ENCODE measurements at places on chromosomes 1 and 21.

DNA sequence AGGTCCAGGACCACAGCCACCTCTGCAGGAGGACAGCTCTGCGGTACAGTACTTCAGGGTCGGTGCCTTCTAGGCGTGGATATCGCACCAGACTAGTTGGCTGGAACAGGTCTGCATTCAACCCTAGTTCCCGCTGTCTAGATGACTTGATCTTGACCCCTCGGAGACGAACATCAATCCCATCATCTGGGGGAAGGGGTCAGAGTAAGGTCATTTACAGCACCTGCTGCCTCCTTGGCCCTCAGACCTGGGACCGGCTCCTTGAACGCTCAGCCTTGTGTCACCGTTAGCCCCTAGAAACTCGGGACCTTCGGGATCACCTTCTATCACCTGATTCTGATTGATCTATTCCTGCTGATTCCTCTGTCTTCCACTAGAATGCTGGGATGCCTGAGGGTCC is 2.6 kb downstream of the HECTD3 start:
- DNase-seq = no peak

DNA sequence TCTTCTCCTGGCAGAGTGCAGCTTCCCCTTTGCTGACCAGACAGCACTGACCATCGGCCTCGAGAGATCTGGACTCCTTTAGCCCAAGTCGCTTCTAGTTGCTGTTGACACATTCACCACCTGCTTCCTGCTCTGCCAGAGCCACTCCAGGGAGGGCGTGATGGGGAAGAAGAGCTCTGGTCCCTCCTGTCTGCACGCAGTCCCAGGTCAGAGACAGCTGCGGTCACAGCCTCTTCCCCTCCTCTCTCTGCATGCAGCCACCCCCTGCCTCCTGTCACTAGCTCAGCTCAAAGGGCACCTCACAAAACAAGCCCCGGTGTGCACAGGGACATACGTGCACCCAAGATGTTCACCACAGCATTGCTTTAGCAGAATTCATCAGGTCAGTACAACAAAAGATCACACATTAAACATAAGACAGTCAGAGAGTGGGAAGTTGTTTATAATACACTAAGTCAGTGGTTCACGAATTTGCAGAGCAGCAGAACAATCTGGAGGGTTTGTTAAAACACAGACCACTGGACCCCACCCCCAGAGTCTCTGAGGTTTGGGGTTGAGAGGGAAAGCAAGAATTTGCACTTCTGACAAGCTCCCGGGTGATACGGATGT is 132.9 kb downstream of the SYF2 start:
- no peak for DNase-seq

- no peak for DNase-seq
Measured at GRCh38 chr1:241074507-241074906, 282.5 kb downstream of the RGS7 start.

DNA sequence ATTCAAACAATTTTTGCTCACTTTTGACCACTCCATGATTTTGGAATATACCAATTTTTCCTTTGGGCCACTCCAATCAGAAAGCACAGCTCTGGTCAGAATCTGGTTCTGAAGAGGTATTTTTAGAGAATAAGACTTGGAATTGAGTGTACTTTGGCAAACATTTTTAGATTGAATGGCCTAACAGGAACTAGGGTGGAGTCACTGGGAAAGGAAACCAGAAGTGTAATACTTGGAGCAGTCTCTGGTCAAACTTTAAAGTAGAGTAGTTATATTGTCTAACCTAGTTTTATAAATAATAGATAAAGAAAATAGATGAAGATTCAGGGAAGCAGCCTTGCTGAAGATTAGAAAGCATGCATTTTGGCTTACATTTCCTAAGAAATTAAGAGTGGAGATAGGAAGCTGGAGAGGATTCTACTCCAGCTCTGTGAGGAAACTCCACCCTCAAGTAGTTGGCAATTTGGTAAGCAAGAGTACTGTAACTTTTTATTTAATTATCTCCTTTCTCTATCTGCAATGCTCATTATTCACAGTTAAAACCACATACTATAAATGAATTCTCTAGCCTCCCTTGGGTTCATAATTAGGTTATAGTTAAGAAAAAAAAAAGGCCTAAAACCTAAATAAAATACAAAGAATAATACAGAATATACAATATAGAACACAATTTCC is 15.8 kb downstream of the STIL start:
- no peak for DNase-seq

- DNase-seq = no peak
Measured at GRCh38 chr1:92136341-92136740, 56.2 kb downstream of the BTBD8 start.

DNA sequence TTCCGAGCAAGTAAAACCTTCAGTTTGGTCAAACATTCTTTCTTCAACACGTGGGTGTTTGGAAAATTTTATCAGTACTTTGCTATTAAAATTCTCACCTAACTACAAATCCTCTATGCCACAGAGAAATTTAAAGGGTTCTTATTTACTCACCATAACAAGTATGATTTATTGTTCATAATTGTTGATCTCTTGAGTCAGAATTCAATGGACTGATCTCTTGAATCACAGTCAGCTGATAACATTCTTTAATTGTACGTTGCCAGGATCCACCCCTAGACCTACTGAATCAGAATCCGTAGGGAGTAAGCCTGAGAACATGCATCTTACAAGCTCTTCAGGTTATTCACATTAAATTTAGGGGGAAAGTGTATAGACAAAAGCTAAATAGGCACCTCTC is 51.2 kb downstream of the DIPK1A start:
- no peak for DNase-seq

DNA sequence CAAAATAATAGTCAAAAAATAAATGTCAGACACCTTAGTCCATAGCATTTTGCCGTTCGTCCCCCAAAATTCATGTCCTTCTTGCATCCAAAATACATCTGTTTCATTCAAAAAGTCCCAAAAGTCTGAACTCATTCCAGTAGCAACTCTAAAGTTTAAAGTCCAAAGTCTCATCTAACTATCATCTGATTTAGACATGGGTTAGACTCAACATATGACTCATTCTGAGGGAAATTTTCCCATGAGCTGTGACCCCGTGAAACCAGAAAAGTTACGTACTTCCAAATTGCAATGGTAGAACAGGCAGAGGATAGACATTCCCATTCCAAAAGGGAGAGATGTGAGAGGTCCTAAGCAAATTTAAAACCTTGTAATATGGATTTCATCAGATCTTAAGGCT is 48.6 kb upstream of the CACHD1 start:
- no peak for DNase-seq

GRCh38 chr1:173042806-173043205 is 7.9 kb downstream of the TNFSF18 start:
- DNase-seq = no peak

GRCh38 chr1:24481101-24481500 is 21.5 kb upstream of the RCAN3 start:
- DNase-seq = no peak

GRCh38 chr1:66274634-66275033 is 259.3 kb upstream of the SGIP1 start:
- no peak for DNase-seq

GRCh38 chr1:89942825-89943658 is 51.9 kb upstream of the ZNF326 start:
- no peak for DNase-seq

- DNase-seq = peak; percentile 38
Measured at GRCh38 chr1:23098463-23099170, 70.0 kb downstream of the LUZP1 start.

GRCh38 chr1:42231253-42231652 is 66.7 kb upstream of the GUCA2A start:
- no peak for DNase-seq

DNA sequence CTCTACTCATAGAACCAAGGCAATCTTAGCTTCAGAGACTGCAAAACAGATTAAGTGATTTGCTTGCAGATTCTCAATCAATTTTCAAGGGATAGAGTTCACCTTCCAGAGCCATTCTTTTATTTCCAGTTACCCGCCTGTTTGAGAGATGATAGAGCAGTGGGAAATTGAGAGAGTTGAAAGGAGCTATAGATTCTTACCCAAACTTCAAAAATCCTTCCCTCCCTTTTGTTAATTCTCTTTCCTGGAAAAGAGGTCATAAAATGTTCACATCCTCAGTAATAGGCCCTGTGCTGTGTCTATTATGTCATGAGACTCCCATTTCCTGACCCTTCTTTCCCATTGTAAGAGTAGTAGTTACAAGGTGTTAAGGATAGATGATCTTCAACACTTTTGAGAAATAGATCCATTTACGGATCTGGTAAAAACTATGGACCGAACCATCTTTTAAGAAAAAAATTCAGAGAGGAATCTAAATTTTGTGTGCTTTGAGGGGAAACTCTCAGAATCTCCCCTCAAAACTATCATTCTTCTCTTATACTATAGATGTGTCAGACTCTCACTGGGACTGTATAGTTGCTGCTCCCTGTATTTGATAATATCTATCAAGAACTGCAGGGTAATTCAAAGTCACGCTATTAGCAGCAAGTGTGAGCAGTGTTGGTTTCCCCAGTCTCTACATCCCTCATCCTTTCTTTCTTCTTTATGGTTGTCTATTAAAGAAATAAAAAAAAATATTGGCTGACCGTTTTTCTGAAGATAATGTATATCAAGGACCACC is 8.0 kb downstream of the RGS4 start:
- no peak for DNase-seq

DNA sequence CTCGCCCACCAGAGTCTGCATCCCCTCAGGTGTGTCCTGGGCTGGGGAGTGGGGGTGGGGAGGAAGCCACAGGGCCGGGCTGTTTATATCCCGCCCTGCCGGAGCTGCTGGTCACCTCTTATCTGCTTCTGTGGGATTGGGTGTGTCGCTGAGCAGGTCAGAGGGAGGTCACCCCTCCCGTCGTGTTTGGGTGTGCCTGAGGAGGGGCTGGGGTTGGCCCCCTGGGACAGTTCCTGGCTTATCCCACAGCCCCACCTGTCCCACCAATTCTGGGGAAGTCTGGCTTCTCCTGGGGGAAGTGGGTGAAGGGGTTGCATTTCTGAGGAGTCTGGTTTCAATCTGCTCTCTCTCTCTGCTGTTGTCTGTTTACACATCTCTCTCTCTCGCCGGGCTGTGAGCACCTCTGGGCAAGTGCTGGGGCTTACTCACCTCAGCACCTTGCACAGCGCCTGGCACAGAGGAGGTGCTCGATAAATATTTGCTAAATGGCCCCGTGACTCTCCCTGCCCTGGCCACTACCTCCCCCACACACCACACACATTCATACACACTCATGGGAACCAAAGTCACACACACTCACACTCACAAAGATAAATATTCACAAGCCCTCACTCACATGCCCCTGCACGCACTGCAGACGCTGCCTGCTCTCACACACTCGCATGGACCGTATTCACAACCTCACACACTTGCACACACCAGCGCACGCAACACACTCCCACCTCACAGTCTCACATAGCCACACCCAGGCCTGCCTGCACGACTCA is 8.3 kb downstream of the ELF3 start:
- no peak for DNase-seq

DNA sequence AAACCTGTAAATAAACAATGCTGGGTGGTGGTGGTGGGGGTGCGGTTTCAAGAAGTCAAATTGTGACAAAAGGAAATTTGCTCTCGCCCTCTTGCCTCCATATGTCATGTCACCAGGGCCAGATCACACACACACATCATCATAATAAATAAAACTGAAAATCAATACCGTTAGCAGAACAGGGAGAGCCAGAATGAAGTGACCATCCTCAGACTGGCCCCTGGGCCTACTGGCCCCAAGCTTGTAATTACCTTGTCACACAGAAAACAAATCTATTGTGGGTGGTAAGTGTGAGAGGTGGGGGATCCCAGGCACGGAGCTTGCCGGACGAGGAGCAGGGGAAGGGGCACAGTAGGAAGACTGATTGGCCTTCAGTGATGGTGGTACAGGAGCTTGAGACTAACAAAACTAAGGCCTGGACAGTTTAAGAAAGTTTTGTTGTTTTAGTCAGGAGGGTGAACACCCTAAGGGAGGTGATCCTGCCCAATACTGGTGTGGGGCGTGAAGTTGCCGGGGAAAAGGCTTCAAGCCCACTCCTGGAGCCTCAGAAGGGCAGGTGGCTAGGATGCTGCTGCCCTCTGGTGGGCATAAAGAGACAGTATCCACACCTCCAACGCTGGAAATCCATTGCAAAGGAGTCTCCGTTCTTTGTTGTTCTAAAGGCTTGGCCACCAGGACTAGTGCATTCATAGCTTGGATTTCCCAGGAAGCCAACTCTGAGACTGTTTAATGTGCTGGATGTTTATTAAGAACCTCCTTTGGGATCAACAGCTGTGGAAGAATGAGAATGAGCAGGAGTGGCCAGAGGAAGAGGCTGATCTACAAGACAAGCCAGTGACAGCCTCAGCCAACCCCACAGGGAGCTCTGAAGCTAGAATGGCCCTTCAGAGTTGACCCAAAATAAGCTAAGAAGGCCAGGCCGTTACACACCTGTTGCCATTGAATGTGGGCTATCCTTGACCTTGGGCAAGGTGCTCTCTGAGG is 8.1 kb upstream of the C1orf216 start:
- DNase-seq = peak; percentile 66

- DNase-seq = no peak
Measured at GRCh38 chr1:225908773-225909172, 15.3 kb downstream of the PYCR2 start.

GRCh38 chr1:92853299-92853698 is 21.5 kb downstream of the RPL5 start:
- no peak for DNase-seq

DNA sequence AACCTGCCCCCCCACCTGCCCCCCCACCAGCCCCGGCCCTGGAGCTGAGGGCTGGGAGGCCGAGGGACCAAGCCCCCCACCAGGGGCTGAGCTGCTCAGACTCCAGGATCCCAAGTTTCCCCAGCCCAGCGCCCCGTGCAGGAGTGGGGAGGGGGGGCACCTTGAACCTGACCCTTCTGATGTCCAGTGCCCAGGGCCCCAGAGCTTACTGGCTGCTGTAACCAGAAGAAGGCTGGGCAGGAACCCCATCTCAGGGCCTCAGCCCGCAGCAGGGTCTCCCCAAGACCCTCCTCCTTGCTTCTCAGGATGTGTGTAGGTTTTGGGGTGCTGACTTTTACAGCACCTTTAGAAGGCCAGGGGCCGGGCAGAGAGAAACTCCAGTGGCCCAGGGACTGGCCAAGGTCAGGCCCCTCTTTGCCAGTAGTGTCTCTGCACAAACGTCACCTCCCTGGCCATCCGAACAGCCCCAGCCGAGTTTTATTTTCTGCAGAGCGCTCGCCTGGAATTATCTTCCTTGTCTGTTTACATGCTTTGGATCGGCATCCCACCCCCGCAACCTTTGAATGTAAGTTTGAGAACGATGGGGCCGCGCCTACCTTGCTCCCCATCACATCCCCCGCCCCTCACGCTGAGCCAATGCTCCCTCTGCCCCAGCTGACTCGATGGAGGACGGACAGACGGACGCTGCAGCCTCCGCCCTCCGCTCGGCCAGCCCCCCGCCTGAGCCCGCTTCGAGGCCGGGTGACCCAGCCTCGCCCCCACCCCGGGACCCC is 70.1 kb upstream of the CASZ1 start:
- no peak for DNase-seq

DNA sequence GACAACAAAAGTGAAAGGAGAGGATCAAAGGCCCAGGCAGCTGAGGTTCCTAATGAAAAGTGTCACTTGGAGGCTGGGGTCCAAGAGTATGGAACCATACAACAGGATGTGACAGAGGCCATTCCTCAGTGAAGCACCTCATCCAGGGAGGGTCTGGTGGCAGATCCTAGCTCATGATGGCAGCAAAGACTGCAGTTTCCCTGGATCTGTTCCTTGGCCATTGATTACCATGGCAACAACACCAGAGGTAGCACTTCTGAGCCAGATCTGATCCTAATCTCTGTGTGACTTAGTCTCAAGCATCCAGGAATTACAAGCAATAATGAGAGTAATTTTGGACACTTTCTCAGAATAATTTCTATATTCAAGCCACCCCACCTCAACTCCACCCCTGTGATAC is 12.9 kb downstream of the FAM177B start:
- DNase-seq = no peak

All from frontal cortex (tissue), 4 donors.